ENCODE measurements at places on chromosomes 7 and 10.

DNA sequence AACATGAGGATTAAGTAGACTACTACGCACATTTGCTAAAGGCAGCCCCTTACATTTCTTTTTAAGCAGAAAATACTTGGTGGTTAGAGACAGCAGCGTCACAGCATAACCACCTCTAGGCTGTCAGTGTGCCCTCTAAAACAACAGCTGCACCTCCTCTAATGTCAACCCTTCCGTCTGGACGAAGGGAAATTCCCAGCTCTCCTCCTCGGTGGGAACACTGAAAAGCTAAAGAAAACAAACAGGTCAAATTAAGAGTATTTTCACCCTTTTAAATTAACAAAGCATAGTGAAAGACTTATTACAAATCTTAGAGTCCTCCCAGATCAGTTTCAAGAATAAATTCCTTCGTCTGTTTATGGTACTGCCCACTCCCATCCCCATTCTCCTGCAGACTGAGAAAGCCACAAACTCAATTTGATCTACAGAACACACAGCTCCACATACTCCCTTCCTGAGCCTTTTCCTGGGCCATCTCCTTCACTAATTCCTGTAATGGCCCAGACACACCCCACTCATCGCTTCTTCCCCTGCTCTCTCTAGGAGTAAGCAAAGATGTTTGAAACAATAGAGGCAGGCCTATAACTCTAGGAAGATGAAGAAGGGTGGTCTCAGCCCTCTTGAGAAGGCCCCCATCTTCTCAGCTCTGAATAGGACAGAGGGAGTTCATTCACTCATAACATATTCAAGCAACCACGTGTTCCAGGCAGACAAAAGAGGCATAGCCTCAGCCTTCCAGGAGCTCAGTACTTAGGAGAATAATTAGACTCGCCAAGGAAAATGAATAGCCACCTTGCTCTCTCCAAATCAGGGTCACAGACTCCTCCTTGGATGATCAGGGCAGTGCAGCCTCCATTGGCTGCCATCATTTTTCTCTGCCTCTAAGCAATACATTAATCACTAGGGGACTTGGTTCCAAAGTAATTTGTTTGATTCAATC lies 47.5 kb upstream of the HNRNPH3 start:
- DNase-seq, result no peak

- DNase-seq, result no peak
These were observed 151.4 kb downstream of the CDH23 start for GRCh38 chr10:71547876-71548846.

- no peak for DNase-seq
These were observed 54.3 kb upstream of the KCND2 start for GRCh38 chr7:120218712-120219111.

GRCh38 chr7:108402865-108403264 lies 53.4 kb downstream of the NRCAM start:
- DNase-seq, result no peak

DNA sequence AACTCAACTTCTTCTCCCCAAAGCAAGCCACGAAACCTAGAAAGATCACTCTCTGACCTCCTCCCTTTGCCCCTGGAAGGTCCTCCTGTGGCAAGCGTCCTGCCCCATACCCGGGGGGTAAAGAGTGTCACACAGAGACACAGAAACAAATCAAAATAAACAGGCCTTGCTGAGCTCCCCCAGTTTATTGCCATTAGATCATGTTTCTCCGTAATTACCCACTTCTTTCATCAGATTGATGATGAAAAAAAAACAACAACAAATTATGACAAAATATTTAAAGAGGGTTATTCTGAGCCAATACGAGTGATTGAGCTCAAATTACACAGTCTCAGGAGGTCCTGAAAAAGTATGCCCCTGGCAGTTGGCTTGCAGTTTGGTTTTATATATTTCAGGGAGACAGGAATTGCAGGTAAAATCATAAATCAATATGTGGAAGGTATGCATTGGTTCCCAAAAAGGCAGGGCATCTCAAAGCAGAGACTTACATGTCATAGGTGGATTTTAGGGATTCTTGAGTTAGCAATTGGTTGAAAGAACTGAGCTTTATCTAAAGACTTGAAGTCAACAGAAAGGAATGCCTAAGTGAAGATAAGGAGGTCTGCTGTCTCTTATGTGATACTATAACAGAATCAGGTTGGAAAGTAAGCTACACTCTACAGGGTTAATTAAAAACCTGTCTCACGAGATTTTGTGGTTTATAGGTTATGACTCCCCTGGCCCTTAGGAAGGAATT lies 86.2 kb downstream of the APBB1IP start:
- no peak for DNase-seq

DNA sequence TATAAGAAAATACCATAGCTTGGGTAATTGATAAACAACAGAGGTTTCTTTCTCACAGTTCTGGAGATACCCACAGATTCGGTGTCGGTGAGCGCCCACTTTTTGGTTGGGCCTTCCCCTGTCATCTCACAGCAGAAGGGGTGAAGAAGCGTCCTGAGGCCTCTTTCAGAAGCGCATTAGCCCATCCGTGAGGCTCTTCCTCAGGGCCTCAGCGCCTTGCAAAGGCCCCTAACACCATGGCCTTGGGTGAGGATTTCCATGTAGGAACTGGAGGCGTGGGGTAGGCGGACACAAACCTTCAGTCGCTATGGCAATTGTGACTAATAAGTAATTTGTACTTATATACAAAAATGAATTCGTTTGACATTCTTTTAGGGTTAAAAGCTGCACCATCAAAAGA lies 316.0 kb downstream of the PTPRN2 start:
- no peak for DNase-seq

- DNase-seq, result no peak
These were observed 9.1 kb upstream of the CXCL12 start for GRCh38 chr10:44393834-44394547.

DNA sequence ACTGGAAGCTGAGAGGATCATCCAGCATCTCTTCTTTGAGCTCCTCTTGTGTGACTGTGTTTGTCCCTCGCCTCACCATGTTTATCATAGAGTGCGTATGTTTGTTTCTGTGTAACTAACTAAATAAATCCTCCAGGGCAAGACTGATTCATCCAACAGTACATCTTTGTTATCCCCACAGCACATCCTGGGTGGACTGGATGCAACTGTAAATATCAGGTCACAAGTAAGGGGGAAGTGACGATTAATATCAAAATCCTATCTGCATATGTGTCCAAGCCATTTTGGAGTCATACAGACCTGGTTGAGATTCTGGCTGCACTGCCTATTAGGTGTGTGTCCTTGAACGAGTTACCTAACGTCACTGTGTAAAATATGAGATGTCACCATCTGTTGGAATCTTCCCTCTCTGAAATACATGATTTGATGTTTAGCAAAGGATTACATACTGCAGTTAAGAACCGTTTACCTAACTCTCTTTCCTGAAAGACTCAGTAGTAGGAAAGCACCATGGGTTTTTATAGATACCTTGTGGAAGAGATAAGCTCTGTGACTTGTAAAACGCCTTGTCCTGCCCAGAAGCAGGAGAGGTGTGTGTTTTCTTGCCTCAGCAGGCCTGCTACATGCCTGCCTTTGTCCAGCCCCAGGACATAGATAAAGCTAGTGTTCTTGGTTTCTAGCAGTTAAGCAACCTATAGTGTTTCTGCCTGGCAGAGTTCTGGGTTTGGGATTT lies 25.8 kb downstream of the WBP1L start:
- no peak for DNase-seq

DNA sequence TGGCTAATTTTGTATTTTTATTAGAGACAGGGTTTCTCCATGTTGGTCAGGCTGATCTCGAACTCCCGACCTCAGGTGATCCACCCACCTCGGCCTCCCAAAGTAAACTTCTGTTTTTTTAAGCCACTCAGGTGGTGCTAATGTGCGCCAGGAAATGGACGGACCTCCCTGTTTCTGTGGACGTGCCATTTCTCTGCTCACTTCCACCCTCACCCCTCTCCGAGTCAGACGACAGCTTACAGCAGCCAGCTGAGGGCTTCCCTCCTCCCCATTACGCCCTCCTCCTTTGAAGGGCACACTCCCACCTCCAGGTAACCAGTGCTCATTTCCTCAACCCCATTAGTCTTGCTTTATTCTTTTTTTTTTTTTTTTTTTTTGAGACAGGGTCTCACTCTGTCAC lies 41.7 kb upstream of the EZH2 start:
- DNase-seq, result no peak

DNA sequence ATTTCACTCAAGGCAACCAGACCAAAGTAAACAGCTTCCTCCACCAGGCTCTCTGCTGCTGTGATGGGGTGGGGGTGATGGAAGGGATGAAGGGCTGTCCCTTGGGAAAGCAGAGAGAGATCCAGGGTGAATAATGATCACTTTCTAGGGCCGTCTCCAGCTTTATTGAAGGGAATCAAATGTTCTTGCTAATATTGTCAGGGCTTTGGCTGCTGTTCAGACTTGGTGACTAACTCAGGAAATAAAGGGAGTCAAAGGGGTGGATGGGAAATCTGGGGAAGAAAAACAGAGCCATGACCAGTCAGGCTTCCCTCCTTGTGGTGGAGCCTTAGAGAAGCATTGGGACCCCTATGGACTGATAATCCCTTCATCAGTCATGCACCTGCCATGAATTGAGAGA lies 196.2 kb upstream of the AGK start:
- DNase-seq, result no peak

Measured in chondrocyte (in vitro differentiated cells).